Stimulated activated CD8-positive, alpha-beta memory T cell treated with anti-CD3 and anti-CD28 coated beads, Interleukin-7, amount 100 ng/mL, for 24 hours (primary cell): ENCODE measurements at places on chromosomes 7 and 10.

- peak; percentile 55 for DNase-seq
These were observed 52.5 kb downstream of the PRF1 start for GRCh38 chr10:70549962-70550458.

- DNase-seq: no peak
These were observed 32.3 kb downstream of the RPS24 start for GRCh38 chr10:78066012-78066411.

DNA sequence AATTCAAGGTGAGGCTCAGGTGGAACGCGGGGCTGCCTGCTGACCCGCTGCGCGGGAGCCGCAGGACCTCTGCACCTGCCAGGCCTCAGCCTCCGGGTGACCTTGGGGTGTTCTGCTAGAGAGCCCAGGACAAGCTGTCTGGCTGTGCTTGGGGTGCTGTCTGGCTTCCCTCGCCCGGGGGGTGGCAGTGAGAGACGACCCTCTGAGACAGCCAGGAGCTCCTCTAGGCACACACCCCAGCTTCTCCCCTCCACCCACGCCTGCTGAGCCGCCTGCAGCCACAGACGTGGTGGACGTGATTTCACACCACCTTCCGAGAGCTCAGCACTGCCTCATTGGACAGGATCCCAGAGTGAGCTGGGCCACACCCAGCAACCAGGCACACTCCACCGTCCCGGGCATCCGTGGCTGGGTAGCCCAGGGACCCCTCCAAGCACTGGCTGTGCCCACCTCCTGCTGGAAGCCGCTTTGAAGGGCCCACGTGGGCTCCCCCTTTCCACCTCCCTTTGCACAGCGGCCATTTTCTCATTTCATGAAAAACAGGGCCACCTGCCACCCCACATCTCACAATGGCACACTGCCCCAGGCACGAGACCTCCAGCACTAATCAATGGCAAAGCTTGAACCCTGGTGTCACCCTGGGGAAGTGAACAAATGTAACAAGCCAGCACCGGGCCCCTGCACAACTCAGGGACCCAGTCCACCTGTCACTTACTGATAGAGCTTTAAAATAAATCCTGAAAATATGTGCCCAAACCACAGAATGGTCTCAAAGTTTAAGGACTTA, 35.0 kb downstream of the ZFAND2A start:
- no peak for DNase-seq

DNA sequence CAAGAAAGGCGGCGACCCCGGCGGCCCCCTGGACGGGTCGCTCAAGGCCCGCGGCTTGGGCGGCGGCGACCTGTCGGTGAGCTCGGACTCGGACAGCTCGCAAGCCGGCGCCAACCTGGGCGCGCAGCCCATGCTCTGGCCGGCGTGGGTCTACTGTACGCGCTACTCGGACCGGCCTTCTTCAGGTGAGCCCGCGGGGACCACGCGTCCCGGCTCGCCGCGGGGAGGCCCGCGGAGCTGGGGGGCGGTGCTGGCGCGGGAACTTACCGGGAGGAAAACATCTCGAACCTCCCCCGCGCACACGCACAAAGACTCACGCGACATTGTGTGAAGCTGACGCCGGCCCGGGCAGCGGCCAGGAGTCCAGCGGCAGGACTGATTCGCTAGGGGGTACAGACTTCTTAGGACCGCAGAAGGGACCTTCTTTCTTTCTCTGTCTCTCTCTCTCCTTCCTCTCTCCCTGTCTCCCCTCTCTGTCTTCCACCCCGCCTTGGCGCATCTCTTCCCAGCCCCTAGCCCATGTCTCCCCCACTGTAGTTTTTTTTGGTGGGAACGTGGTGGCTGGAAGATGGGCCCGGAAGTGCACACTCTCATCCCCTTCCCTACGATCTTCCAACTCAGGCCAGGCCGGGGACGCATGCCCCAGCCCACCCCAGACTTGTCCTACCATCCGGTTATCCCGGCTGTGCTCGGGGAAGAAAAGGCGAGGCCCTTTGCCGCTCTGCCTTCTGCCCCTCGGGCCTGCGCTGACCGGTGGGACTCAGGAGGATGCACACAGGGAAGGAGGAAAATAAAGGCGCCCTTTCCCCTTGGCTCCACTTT, 1.2 kb downstream of the EN2 start:
- DNase-seq: no peak

DNA sequence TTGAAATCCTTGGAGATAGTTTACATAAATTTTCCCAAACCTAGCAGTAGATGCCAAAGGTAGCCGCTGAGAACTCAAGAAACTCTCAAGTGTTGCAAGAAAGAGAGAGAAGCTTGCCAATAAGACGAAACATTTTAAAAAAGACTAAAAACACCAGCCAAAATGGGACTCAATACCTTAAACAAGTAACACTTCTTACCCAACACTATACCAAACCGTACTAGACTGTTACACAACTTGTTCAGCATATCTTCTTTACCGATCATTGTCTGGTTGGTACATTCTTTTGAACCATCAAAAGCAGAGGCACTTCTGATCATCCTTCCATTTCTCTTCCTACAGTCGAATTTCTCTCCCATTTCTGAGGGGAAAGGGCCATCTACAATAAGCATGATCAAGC, 4.8 kb upstream of the PTPN12 start:
- DNase-seq: no peak

DNA sequence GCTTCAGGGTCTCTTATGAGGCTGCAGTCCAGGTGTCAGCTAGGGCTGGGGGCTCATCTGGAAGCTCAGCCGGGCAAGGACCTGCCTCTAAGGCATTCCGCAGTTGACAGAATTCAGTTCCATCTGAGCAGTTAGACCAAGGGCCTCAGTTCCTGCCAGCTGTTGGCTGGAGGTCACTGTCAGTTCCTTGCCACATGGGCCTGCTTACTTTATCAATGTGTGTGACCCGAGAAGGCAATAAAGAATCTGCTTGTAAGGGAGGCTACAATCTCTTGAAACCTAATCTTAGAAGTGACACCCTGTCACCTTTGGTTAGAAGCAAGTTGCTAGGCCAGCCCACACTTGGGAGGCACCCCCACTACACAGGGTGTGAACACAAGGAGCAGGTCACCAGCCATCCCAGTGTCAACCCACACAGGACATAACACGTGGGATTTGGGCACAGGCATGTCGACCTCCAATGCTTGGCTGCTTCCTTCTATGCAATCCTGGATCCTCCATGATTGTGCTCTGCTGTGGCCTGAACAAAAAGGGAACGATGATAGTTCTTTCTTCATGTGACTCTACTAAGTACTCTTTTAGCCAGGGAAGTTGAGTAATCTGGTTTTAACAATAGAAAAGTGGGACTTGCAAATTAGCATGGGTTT, 41.8 kb downstream of the MTURN start:
- DNase-seq: no peak

DNA sequence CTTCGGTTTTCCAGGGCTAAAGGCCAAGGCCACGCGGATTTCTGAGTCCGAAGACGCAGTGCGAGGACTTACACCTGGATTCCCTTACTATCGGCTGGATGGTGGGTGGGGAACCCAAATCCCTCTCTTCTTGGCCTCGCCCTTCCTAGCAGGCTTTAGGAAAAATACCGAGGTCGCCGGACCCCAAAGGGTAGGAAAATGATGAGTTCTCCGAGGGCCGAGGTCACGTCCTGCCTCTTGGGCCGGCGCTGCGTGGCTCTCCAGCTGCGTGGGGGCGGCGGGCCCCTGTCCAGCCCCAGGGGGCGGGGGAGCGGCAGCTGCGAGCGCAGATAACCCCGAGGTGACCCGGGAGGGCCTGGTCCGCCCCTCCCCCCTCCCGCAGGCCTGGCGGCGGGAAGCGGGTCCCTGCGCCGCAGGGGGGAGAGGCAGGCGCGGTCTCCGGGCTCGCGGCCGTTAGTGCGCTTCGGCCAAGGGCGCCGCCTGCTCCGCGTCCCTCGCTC, 805 bp upstream of the HMX3 start:
- no peak for DNase-seq

DNA sequence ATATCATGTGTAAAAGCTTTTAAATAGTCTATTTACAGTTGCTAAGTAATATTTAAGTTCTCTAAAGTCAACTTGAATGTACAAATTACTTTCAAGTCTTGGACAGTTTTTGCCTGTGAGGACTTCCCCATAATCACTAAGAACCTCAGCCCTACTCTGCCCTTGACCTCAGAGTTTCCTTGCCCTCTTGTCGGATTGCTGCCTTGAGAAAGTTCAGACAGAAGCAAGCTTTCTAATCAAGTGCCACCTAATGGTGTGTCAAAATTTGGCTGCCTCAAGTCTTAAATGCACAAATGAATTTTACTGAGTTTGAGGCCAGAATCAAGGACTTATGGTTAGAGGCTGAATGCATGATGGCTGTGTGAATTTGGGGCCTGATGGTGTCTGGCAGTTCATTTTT, 88.3 kb upstream of the KAT6B start:
- no peak for DNase-seq

DNA sequence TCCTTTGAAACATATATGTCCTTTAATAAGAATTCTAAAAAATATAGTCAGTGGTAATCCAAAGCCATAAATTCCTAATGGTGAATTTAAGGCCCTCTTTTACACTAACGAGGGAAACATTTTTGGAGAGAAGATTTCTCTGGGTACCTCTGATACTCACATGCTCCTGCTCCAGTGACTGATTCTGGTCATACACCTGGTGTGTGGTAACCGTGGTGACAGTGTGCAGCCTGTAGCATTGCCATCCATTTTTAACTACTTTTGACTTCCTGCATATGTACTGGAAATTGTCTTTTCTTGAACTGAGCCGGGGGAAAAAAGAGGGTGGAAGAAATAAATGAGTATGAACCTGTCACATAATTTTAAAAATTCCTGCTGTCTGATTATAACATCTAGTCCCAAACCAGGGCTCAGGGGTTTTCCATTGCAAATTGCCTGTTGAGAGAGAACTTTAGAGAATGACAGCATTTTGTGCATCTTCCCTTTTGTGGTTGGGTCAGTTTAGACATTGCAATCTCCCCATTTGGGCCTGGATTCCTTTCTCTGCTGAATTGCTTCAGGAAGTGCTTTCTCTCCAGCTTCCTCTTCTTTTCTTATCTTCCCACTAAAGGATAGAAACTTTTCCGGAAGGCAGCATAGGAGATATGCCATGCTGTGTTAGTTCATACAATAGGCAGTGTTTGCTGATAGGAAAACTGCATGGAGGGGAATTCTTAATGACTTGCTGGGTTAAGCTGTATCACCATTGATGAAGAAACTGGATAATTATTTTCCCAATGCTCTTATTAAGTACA, 125.5 kb downstream of the GRM3 start:
- no peak for DNase-seq

- DNase-seq: no peak
These were observed 35.9 kb downstream of the CCDC3 start for GRCh38 chr10:12965571-12965970.

- no peak for DNase-seq
These were observed 49.5 kb downstream of the GATA3 start for GRCh38 chr10:8104005-8104404.

- no peak for DNase-seq
These were observed 1355.2 kb downstream of the XPNPEP1 start for GRCh38 chr10:108567899-108568752.

GRCh38 chr7:23654508-23654907, 25.5 kb upstream of the FAM221A start:
- no peak for DNase-seq

GRCh38 chr10:78429984-78430383, 396.3 kb downstream of the RPS24 start:
- no peak for DNase-seq

DNA sequence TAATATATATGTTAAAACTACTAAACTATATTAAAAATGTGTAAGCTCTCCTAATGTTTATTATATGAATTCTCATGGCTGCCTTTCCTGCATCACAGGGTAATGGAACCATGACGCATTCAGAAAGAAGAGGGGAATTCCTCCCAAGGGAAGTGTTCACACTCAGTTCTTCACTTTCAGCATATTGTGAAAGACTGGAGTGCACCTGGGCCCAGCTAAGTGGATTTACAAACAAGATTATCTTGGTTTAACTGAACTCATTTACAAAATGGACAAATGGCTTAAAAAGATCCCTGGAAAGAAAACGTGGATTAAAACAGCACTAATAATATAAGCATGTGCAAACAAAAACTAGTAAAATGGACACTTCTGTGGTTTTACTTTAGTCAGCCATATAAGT, 149.8 kb downstream of the DOCK4 start:
- DNase-seq: no peak

DNA sequence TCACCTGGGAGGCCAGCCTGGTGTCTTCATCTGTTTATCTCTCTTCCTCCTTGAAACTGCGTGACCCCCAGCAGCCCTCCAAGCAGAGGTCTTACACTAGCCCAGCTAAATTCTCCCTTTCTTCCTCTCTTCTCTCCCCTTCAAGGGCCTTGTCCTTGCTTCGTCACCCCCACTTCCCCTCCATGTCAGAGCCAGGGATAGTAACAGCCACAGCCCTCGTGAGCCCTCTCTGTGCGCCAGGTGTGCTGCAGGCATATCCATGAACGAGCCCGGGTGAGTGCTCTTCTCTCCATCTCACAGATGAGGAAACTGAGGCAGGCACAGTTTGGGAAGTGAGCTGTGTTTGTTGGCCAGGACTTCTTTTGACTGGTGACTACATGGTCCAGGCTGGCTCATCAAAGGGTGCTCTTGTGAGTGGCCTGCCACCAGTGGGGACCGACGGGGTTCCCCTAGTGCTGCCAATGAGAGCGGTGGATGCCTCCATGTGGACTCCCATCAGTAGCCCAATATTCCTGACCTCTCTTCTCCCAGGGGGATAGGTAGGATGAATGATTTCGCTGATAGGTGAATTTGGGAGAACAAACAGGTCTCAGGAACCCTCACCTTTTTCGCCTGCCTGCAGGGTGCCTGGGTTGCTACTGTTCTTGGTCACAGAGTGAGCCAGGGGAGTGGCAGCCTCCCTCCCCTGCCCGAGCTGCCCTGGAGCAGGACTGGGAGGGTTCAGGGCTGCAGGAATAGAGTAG, 38.1 kb downstream of the ADRA2A start:
- no peak for DNase-seq

DNA sequence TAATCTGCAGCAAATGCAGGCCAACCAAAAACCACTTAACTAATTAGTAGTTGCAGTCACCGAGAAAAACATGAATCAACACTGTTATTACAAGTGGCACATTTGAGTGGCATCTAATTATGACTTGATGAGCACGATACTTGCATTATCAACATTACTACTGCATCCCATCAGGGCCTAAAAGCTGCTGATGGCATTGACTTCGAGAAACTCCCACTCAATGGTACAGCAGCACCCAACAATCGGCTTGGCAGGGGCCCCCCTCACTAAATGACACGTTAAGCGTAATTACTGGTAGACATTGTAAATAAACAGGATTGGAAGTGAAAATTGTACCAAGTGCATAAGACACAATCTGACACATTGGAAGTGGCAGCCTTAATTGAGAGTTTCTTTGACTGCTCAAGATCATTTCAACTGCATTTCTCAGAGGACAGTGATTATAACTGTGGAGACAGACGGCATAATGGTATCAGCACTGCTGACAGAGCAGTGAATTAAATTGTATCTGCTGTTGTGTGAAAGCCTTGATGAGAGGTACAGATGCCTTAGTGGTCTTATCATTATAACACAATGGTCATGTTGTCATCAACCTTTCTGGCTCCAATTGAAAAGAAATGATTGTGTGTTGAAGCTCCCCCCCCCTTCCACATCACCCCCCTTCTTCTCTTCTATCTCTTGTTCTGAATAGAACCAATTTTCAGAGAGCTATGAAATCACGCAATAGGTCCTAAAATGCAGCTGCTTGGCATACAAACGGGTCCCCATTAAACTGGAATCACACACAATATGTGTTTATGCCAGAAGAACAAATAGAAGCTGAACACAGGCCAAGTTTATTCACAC, 43.4 kb downstream of the SHTN1 start:
- DNase-seq: no peak
